Nucleus accumbens (tissue), 56 donors: ENCODE measurements at places on chromosomes 5 and 9.

GRCh38 chr5:158908425-158909220, 191.1 kb downstream of the EBF1 start:
- no peak for DNase-seq

DNA sequence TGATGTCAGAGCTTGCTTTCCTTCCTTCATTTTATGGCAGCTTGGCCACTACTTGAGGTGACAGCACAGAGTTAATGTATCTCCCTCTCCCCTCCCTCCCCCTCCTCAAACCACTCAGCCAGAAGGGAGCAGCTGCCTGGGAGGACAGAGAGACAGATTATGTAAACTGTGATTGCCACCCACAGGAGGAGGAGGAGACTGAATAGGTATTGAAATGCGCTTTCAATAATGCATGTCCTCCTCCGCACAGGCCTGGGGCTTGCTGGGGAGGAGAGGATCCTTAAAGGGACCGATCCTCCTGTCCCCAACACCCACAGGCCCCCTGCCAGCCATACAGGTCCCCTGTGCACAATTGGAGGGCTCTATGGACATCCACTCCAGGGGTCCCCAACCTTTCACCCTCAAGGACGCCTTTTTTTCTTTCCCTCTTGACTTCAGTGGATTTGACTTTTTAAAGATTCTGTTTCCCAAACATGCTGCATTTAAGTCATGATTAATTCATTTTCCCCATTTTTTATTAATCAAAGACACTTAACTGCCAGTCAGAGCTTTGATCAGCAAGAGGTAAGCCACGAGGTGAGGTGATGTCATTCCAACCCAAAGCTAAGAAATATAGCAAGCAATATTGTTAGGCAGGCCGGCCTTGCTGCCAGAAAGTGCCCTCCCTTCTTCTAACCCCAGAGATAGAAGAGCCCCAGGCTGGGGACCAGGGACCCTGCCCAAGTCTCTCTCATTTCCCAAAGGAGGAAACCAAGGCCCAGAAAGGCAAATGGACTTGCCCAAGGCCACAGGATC, 47.5 kb upstream of the CPLX2 start:
- DNase-seq = peak; percentile 71

DNA sequence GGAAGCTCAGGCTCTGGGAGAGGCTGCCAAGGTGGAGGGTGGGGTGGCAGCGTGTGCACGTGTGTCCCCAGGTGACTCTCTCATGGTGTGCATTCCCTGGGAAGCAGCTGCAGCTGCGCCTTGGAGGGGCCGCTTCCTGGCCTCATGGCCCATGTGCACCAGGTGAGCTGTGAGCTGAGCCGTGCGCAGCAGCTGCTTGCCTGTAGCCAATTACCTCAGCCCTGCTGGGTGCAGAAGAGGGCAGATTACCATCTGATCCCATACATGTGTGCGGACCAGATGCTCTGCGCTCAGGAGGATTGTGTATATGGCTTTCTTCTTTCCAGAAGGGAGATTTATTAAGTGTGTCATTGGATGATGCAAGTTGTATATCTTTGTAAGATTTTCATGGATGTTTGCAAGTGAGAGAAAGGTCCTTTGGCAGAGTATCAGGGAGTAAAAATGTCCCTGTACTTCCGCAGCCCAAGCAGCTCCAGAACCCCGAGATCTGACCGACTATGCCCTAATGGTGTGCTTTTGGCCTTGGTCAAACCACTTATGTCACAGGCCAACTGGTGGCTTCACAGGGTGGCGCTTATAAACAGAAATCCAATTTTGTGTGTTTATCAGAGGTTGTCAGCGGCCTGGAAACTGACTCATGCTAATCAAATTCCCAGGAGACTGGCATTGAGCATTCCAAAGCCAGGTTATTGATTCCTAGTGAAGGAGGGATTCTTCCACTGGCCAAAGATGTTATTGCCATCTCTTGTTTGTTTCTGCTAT, 229.3 kb downstream of the GOLPH3 start:
- no peak for DNase-seq

GRCh38 chr5:115577329-115577728, 24.9 kb downstream of the TICAM2 start:
- no peak for DNase-seq

- no peak for DNase-seq
These were observed 103.1 kb downstream of the KCNIP1 start for GRCh38 chr5:170606941-170607340.
